ENCODE measurements at places on chromosomes 3 and 15.

GRCh38 chr15:74960995-74961588, 4.5 kb upstream of the RPP25 start:
- no peak for DNase-seq

GRCh38 chr3:67804089-67804488, 149.7 kb upstream of the SUCLG2 start:
- no peak for DNase-seq

DNA sequence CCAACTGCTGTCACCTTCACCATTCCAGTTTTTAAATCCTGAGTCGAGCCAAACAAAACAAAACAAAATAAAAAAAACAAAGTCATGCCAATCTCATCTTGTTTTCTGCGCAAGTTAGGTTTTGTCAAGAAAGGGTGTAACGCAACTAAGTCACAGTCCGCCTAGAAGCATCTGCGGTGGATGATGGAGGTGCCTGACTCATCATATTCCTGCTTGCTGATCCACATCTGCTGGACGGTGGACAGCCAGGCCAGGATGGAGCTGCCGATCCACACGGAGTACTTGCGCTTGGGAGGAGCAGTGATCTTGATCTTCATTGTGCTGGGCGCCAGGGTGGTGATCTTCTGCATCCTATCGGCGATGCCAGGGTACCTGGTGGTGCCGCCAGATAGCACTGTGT, 162.1 kb downstream of the WDR76 start:
- no peak for DNase-seq

- DNase-seq: no peak
These were observed 9.8 kb upstream of the SLC9C1 start for GRCh38 chr3:112303764-112304325.

- DNase-seq: no peak
These were observed 49.6 kb downstream of the RFX7 start for GRCh38 chr15:56194035-56194434.

GRCh38 chr3:108724101-108724500, 33.1 kb downstream of the RETNLB start:
- DNase-seq: no peak

- no peak for DNase-seq
These were observed 9.5 kb downstream of the DUSP7 start for GRCh38 chr3:52046902-52047239.

- no peak for DNase-seq
These were observed 7.4 kb upstream of the CAPN7 start for GRCh38 chr3:15198686-15199085.

DNA sequence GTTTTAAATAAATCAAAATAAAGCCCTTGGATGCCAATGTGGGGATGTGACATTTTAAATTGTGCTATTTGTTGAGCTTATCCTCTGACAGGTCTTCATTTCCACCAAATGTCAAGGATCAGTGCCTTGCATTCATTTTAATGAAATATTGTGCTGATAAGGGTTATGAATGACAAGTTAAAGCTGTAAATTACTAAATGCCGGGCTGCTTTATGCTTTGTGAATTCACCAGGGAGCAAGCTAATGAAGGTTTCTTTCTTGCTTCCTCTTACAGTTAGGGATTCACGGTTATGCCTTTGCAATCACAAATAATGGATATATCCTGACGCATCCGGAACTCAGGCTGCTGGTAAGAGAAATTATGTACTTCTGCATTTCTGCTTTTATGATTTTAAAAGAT, 81.7 kb downstream of the LRTM1 start:
- DNase-seq: no peak

DNA sequence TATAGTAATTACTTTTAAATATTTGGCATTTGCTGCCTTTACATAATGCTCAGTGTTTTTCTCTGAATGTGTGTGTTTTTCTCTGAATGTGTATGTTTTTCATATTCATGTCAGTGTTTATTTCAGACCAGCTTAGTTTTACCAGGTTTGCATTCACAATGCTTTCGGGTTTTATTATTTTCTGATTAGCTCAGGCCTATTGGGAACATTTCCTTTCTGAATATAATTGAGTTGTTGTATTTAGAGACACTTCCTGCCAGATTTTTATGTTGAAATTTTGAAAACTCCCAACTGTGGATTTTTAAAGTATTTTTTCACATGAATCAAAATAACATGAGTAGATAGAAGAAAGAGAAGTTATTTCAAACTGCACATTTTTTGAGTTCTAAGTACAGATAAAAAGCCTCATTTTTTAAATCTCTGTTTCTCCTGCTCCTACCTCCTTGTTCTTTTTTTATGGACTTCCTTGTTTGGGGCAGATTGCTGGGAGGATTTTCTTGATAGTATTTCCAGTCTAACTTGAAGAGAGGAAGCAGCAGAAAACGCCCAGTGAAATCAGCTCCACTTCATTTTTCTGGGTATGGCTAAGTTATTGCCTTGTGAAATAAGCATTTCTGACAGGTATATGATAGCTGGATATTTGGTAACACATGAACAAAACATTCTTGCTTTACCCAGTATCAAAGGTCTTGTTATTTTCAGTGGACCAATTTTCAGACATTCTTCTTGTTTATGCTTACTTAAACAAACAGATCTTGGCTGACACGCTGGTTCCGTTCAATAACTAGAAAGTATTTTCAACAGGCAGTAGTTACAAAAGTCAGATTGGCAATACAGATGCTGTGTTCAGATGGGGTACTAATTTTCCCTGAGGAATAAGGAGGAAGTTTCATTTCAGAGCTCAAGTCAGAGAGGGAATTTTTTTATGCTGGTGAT, 70.7 kb downstream of the RIOX2 start:
- DNase-seq: no peak

DNA sequence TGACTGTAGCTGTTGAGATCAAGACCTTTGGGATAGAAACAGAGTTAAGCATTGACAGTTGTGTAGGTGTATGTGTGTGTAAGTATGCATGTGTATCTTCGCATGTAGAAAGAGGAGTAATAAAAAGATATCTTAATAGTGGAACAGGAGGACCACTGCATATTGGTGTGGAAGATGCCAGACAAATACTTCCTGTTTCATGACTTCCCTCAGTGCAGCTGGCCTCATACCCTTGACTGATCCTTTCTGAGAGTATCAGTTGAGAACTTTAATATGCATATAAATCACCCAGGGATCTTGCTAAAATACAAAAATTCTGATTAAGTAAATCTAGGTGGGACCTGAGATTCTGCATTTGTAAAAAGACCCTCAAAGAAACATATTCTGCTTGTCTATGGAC, 8.5 kb upstream of the ZBED2 start:
- DNase-seq: no peak

DNA sequence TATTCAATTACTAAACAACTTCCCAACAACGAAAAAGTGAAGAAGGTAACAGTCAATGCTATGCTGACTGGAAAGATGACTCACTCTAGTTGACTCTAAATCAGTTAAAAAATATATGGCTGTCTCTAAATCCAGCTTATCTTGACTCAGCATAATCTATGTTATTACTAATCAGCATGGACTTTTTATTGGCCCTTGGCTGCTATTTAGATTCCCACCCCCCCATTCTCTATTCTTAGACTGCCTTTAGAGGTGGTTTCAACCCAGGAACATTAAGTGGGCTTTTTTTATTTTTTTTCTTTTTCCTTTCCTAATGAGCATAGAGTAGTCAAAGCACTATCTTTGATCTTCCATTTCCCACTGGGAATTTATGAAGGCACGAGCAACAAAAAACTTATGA, 1.9 kb downstream of the PCOLCE2 start:
- no peak for DNase-seq

DNA sequence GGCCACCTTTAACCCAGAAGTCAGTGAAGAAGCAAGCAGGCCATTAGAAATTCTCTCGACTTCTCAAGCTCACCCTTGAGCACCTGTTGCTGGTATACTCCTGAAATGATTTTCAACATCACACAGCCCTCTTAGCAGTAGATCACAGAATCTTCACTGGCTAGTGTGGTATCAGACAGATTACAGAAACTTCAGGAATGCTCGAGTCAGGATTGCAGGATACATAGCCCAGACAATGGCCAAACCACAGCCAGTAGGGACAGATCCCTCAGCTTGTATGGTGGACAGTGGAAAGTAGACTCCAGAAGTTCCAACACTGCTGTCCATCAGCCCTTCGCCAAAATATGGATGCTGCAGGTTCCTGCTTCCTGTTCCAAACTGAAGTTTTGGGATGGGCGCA, 4.5 kb upstream of the KLHL40 start:
- no peak for DNase-seq

DNA sequence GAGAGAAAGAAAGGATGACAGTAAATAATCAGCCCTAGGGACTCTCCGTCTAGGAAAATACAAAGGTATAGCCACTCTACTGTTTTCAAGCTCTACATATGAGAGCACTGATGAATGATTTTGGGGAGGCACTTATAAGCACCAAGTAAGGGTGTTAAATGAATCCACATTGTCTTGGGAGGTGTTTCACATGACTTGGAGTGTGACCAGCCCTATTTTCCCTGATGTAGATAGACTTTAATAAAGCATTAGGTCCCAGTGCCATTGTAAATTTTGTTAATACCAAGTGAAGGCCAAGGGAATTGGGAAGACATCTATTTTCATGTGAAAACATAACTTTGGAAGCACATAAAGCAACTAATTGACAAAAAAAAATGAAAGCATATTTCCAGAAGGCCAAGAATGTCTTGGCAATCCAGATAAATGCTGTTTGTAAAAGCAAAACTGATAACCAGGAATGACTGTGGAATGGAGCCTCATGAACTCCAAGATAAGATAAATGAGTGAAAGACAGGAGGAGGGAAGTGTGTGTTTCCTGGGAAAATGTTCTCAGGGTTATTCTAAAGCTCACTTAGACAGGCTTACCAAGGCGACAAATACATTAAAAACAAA, 96.0 kb upstream of the MYZAP start:
- no peak for DNase-seq

DNA sequence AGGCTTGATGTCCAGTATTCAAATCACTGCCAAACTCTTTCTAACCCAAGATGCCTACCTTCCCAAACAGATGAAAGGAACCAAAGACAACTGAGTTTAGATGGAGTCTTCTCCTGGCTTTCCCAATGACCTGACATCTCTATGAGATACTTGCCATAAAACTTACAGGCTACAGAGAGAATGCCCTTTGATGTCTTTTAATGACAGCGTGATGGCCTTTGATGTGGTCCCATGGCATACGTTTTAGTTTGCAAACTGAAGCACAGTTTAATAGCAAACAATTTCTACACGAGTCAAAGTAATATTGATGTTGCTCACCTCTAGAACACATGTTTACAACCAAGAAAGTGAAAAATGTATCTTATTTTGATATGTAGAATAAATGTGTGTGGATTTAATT, 73.2 kb downstream of the ZIC4 start:
- DNase-seq: no peak

GRCh38 chr3:128825117-128825725, 54.2 kb upstream of the ACAD9 start:
- DNase-seq: no peak

DNA sequence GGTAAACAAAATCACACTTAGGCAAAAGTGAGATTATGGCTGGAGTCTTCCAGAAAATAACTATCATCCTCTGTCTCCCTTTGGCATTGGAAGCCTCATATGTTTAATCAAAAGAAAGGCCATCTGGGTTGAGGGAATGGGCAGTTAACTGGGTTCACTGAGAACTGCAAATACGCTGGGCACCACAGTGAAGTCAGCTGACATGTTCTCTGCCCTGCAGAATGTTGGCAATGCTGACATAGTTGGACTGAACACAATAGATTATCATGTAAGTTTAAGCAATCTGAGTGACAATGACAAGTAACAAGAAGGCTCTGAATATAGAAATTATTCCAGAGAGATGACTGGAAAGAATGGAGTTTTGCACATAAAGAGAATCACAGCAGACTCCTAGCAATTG, 43.8 kb upstream of the SLC25A26 start:
- DNase-seq: no peak

DNA sequence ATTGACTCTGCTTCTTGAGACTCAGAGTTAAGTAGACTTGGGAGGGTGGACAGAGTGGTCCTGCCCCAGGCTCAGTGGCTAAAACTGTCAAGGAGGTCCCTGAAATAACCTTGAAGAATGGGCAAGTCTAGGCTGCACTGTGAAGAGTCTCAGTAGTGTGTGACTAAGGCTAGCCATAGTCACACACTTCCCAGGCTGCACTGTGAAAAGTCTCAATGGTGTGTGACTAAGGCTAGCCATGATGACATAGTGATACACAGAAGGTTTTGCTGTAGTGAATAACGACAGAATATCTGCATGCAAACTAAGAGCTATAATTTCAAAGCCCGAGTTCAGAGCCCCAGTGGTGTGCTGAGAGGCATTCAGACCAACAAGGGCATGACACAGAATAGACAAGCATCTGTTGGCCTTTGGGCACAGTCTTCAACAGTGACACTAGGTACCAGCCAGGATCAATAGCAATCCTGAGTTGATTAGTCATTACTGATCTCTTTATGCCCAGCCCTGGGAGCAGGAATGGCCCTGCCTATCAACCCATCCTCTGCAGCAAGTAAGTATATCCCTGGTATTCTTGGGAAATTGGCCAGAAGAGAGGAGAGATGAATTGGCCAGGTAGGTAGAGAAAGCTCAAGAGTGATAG, 72.4 kb upstream of the BBX start:
- no peak for DNase-seq

DNA sequence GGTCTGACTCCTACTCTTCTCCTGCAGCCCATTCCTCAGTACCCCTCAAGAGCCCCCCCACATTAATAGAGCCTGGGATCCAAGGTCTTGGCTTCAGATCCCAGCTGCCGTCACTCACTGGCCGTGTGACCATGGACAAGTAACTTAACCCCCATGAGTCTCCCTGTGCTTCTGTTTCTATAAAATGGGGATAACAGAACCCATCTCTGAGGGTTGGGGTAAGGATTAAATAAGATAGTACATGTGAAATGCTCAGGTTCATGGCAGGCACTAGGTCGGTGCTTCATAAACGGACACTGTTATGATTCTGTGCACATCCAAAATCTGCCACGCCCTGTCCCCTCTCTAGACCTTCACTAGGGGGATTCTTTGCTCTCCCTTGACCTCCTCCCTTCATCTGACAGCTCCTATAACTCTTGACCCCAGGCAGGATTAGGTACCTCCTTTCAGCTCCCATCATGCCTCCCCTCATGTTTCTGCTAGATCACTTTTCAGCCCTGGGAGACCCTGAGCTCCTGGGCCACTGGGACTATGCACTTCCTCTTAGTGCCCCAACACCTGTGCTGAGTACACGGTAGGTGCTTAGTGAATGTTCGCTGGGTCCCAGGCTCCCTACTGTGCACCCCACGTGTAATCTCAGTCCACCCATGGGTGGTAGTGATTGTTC, 1.5 kb downstream of the CAND2 start:
- DNase-seq: no peak

Measured in stimulated activated CD4-positive, alpha-beta T cell treated with anti-CD3 and anti-CD28 coated beads, Interleukin-15, amount 100 ng/mL, for 1 hour (primary cell).